ENCODE measurements at places on chromosomes 4 and X. TPM values are rescaled to one million over a fixed set of nuclear protein-coding genes. Genes with fewer than 3 reads are reported as not detected.

TBC1D19 gene
- total RNA-seq, result 5.3 TPM

DOK7 gene
- total RNA-seq, result not detected

CLDN2 gene
- not detected for total RNA-seq

ASMT gene
- total RNA-seq, result 0.82 TPM

NPY2R gene
- not detected for total RNA-seq

MAGEC3 gene
- total RNA-seq, result not detected

GLRA3 gene
- not detected for total RNA-seq

CT45A1 gene
- total RNA-seq, result not detected

CFAP299 gene
- not detected for total RNA-seq

MSX1 gene
- total RNA-seq, result 0.09 TPM

ACE2 gene
- total RNA-seq, result not detected

DNA sequence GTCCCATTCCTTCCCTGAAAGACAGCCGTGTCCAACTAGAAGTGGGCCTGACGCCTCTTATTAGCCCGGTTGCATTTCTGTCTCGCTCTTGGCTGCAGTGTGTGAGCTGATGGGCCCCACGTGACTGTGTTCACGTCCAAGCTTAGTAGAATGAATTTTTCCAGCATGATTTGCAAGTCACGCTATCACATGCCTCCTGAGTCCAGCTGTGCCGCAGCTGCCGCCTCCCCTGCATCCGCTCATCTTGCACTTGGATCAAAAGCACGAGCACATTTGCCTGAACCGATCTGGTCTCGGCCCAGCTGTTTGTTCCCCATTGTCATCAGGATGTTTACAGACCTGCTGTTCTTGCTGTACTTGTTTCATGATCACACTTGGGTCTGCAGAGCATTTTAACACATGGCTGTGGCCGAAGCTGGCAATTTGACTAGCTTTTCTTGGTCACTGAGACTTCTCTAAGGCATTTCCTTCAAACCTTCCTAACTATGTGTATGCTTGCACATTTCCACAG, 126.5 kb downstream of the KIT start:
- no peaks in the 10 kb centered on the region for H3K36me3 ChIP-seq
- H3K27ac ChIP-seq, result no peak overlapping the region
- H3K4me3 ChIP-seq, result no peak overlapping the region
- no peaks in the 10 kb centered on the region for H3K27me3 ChIP-seq

DNA sequence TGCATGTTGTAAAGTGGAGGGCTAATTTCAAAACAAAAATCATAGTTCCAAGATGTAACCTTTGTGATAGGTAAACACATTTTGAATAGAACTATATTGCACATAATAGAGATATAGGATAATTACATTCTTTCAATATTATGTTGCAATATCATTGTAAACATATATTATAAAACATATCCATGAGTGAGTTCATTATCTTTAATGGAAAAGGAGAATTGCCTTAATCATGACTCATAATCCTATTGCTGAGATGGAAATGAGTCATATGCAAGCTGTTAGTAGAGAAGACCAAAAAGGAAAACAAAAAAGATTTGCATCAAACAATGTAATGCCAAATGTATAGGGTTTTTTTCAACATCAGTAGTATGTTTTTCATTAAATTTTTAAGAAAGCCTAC, 73.7 kb upstream of the WDR44 start:
- H3K27me3 ChIP-seq, result no peaks in the 10 kb centered on the region
- no peaks in the 10 kb centered on the region for H3K4me1 ChIP-seq
- H3K27ac ChIP-seq, result no peak overlapping the region
- H3K4me3 ChIP-seq, result no peak overlapping the region
- H3K36me3 ChIP-seq, result no peaks in the 10 kb centered on the region

DNA sequence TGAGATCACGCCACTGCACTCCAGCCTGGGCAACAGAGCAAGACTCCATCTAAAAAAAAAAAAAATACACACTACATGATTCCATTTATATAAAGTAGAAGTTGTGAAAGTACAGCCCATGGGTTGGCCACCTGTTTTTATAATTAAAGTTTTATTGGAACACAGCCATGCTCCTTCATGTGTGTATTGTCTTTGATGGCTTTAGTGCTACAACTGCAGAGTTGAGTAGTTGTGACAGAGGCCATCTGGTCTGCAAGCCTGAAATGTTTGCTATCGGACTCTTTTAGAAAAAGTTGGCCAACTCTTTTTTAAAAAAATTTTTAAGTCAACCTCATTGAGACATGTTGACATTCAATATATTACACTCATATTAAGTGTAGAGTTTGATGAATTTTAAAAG, 41.2 kb upstream of the DUSP21 start:
- no peak overlapping the region for H3K27ac ChIP-seq
- DNase-seq, result no peak
- no peaks in the 10 kb centered on the region for H3K27me3 ChIP-seq

DNA sequence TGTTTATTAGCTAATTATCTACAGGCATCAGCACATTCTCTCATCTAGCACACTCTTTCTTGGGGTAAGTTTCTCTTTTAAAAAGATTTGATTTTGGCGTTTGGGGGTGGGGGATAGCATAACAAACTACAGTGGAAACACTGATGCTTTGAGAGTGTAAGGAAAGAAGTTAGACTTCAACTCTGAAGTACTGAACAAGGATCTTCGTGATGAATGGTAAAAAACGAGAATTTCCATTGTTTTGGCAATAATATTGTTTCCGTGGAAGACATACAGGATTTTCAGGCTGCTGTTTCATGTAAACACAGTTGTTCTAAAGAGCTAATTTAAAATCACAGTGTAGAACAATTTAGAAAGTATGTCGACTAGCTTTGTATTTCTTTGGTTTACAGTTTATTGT, 451 bp downstream of the LPAR4 start:
- H3K4me1 ChIP-seq, result no peaks in the 10 kb centered on the region
- DNase-seq, result no peak
- H3K36me3 ChIP-seq, result no peaks in the 10 kb centered on the region
- H3K27ac ChIP-seq, result no peak overlapping the region
- no peaks in the 10 kb centered on the region for H3K27me3 ChIP-seq

GRCh38 chr4:89998469-89999011, 103.9 kb downstream of the MMRN1 start:
- H3K27ac ChIP-seq, result no peak overlapping the region
- DNase-seq, result no peak
- H3K4me3 ChIP-seq, result no peak overlapping the region
- peaks cover 11% of the 10 kb centered on the region for H3K27me3 ChIP-seq
- no peaks in the 10 kb centered on the region for H3K36me3 ChIP-seq
- no peaks in the 10 kb centered on the region for H3K4me1 ChIP-seq

DNA sequence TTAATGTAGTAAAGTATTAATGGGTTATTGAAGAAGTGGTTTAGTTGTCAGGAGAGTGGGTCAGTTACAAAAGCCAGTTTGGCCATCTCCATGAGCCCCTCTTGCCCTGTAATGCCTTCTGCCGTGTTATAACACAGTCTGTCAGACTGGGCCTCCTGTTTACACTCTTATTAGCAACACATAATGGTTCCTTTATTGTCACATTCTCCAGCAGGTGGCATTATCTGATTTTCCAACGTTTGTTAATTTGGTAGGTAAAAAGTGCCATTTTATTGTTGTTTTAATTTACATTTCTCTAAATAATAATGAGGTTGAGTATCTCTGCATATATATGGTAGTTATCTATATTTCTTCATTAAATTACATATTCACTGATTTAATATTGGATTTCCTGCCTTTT, 560.8 kb downstream of the FGF13 start:
- no peak overlapping the region for H3K27ac ChIP-seq
- no peak overlapping the region for H3K4me3 ChIP-seq
- no peak for DNase-seq
- H3K36me3 ChIP-seq, result no peaks in the 10 kb centered on the region
- H3K4me1 ChIP-seq, result no peaks in the 10 kb centered on the region
- no peaks in the 10 kb centered on the region for H3K27me3 ChIP-seq

DNA sequence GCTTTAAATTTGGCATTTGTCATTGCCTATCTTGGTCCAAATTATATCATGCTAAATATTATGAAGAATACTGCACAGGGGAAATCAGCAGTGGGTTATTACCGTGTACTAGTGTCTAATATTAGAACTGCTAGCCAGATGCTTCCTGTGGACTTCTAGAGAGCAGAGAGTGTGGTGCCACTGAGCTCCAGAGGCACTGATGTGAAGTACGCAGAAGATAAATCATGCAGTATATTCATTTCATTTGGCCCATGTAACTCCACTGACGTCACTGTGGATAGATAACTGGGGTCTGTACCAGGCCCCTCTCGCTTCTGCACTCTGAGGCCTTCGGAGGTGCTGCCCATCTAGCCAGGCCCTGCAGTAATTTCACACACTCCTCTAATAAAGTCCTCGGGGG, 80.0 kb downstream of the ALPK1 start:
- H3K27ac ChIP-seq, result no peak overlapping the region
- DNase-seq, result no peak
- no peaks in the 10 kb centered on the region for H3K4me1 ChIP-seq

GRCh38 chr4:25015012-25015411, 15.7 kb downstream of the LGI2 start:
- H3K27ac ChIP-seq, result no peak overlapping the region
- H3K4me3 ChIP-seq, result no peak overlapping the region
- no peak for DNase-seq
- peaks cover 2% of the 10 kb centered on the region for H3K27me3 ChIP-seq
- H3K4me1 ChIP-seq, result no peaks in the 10 kb centered on the region
- H3K36me3 ChIP-seq, result no peaks in the 10 kb centered on the region

DNA sequence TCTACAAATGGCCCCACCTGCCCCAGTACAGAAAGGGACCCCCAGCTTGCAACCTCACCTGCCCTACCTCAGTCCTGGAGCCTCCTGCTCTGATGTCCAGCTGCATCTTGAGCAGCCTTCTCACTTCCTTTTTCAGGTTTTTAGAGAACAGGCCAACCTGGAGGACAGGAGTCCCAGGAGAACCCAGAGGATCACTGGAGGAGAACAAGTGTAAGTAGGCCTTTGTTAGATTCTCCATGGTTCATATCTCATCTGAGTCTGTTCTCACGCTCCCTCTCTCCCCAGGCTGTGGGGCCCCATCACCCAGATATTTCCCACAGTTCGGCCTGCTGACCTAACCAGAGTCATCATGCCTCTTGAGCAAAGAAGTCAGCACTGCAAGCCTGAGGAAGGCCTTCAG, 3.6 kb downstream of the MAGEA11 start:
- DNase-seq, result no peak
- no peaks in the 10 kb centered on the region for H3K27me3 ChIP-seq
- H3K4me1 ChIP-seq, result no peaks in the 10 kb centered on the region
- no peak overlapping the region for H3K4me3 ChIP-seq

DNA sequence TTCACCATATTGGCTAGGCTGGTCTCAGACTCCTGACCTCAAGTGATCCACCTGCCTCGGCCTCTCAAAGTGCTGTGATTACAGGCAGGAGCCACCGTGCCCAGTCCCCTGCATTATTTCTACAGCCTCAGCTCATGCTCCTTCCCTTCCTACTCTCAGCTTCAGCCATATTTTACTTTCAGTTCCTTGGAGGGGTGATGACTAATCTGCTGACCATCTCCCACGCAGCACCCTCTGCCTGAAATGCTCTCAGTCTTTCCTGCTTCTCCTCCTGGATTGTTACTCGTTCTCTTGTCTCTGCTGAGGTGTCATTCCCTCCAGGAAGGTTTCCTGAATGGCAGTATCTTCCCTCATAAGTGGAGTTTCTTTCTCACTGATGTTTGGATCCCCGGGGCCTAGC, 63.3 kb downstream of the MOSPD2 start:
- no peak overlapping the region for H3K4me3 ChIP-seq
- DNase-seq, result no peak
- no peaks in the 10 kb centered on the region for H3K36me3 ChIP-seq
- no peaks in the 10 kb centered on the region for H3K27me3 ChIP-seq
- H3K4me1 ChIP-seq, result no peaks in the 10 kb centered on the region

- no peak overlapping the region for H3K27ac ChIP-seq
- no peaks in the 10 kb centered on the region for H3K36me3 ChIP-seq
- H3K4me1 ChIP-seq, result no peaks in the 10 kb centered on the region
- no peak overlapping the region for H3K4me3 ChIP-seq
Observed at GRCh38 chrX:18753631-18754030, 46.2 kb downstream of the PPEF1 start.

- no peak for DNase-seq
- H3K36me3 ChIP-seq, result no peaks in the 10 kb centered on the region
- H3K27me3 ChIP-seq, result no peaks in the 10 kb centered on the region
- H3K4me1 ChIP-seq, result no peaks in the 10 kb centered on the region
Observed at GRCh38 chr4:180953572-180953971, 1289.6 kb upstream of the TENM3 start.

Measured in activated CD4-positive, alpha-beta T cell treated with anti-CD3 and anti-CD28 coated beads for 36 hours (primary cell).